ENCODE measurements at places on chromosomes 12 and 14.

DNA sequence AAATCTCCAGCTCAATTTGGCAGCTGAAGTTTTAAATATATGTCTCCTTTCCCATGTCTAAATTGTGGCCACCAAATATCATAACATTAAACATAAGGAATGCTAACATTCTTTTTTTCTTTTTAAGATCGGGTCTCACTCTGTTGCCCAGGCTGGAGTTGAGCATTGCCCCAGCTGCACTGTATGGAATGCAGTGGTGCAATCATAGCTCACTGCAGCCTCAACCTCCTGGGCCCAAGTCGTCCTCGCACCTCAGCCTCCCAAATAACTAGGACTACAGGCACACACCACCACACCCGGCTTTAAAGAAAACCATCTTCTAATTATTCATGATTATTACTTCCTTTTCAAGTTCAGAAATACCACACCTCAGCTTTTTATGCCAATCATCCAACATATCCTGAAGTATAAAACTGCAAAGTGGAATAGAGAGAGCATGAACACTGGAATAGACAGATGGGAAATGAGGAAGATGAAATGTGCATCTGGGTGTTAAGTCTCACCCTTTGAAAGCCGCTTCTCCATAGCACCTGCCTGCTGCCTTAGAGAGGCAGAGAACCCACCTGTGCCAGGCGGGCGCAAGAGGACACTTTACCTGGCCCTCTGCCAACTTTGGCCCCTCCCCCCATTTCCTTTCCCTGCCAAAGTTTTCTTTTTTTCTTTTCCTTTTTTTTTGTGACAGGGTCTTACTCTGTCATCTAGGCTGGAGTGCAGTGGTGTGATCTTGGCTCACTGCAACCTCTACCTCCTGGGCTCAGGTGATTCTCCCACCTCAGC lies 2.8 kb upstream of the EML1 start:
- ATAC-seq = no peak

GRCh38 chr12:114431902-114432301 lies 26.0 kb upstream of the TBX5 start:
- no peak for ATAC-seq

- ATAC-seq = no peak
These were observed 397.6 kb downstream of the BCAT1 start for GRCh38 chr12:24551163-24551786.

DNA sequence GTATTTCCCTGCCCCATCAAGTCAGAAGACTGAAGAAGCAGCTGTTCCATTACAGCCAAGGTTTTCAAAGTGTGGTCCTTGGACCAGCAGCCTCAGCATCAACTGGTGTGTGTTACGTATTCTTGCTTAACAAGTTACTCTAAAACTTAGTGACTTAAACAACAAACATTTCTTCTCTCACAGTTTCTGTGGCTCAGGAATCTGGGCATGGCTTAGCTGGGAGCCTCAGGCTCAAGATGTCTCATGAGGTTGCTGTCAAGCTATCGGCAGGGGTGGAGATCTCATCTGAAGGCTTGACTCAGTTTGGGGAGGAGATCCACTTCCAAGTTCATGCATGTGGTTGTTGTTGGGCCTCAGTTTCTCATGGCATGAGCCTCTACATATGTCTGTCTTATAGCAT lies 174.5 kb downstream of the KTN1 start:
- ATAC-seq = no peak

DNA sequence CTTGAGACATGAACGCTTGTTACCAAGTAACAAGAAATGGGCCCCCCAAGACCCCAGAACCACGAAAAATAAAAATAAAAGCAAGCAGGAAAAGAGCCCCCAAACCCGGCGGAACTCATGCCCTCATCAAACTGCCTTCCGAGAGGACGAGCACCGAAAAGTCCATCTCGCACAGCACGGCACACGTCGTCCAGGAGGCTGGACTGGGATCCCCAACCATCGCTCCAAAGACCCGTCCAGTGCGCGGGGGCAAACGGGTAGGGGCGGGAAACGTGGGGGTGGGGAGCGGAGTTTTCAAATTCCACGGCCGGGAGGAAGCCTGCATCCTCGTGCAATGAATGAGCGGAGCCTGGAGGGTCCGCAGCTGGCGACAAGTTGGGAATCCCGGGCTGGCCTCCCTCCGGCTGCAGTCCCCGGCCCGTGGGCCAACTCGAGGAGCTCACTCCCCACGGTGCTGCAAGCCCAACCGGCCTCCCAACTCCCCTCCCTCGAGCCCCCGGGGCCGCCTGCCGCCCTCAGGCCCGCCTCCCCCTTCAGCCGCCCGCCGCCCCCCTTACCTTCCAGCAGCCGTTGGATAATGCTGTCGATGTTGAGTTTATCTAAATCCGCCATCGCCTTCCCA lies 484 bp downstream of the PPP1CC start:
- no peak for ATAC-seq

DNA sequence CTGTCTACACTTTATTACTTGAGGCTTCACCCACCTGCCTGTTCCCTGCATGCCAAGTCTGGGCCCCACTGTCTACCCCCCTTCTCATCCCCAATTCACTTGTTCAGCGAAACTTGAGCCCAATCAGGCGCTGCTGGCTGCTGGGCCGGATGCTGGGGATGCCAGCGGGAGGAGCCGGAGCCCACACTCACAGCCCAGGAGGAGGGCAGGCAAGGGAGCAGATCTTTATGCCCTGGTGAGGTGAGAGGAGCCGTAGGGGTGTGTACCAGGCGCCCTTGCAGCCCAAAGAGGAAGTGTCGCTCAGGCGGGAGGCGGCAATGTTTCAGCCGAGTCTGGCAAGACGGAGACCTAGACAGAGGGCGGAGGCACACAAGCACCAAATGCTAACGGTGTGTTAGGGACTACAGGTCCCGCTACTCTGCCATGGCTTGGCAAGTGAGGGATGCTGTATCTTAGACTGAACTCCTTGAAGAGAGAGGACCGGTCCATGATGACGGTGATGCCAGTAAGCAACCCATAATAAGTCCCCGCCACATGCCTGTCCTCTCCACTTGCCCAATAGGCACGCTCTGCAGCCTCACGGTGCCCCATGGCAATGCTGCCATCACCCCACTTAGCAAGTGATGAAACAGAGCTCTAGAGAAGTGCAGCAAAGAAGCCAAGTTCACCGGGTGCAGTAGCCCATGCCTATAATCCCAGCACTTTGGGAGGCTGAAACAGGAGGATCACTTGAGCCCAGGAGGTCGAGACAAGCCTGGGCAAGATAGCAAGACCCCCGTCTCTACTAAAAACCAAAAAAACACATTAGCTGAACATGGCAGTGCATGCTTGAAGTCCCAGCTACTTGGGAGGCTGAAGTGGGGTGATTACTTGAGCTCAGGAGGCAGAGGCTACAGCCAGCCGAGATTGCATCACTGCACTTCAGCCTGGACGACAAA lies 41.6 kb downstream of the LRRC74A start:
- peak; percentile 59 for ATAC-seq

- ATAC-seq = peak; percentile 48
These were observed 663 bp downstream of the PTGER2 start for GRCh38 chr14:52314595-52315354.

GRCh38 chr12:108109504-108109903 lies 19.6 kb upstream of the WSCD2 start:
- no peak for ATAC-seq

GRCh38 chr12:53082637-53083175 lies 3.5 kb upstream of the SPRYD3 start:
- ATAC-seq = peak; percentile 3

DNA sequence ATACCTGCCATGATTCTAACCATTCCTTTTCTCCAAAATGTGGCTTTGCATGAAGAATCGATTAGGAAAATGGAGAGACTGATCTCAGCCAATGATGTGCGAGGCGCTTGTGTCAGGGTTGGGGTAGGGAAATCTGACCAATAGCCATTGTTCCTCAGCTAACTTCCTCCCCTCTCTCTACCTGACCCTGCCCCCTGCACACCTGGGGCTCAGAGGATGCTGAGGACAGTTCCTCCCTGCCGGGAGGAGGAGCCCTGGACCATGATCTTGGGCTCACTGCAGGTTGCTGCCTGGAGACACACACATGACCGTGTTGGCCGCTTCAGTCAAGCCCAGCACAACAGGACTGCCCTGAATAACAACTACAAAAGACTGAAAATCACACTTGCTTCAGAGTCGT lies 119.8 kb upstream of the SFSWAP start:
- ATAC-seq = no peak

DNA sequence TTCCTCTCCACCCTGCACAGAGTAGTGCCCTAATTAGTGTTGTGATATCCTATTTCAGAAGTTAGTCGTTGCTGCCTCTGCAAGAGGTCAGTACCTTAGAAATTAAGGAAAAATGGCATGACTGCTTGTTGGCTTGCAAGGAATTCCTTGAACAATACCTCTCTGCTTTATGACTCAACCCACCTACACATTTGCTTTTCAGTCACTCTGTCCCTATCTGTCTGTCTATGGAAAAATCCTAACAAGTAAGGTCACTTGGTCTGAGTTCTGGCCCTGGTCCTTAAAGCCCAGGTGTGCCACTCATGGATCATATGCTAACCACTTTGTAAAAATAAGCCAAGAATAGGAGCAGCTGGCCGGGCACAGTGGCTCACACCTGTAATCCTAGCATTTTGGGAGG lies 116.4 kb upstream of the ATF1 start:
- ATAC-seq = no peak

DNA sequence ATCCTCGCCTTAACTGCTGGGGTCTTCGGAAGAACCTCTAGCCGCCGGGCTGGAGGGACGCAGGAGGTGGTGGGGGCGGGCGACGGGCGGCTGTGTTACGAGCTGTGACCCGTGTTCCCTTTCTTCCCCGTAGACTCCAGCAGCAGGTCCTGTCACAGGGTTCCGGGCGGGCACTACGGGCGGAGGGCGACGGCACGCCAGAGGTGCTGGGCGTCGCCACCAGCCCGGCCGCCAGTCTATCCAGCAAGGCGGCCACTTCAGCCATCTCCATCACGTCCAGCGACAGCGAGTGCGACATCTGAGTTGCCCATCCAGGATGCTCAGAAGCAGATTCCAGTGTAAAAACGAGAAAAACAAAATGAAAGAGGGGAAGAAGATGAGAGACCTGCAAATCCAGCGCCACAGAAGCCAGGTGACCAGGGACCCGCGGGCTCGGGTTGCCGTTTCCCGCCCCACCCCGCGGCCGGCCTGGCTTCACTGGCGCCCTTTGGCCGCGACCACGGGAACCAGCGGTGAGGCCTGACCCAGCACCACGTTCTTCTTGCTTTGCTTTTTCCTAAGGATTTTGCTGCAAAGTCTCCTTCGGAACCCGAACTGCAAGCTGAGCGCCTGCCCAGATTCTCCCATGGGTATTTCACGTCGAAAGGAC lies 2.1 kb downstream of the SIX6 start:
- no peak for ATAC-seq

DNA sequence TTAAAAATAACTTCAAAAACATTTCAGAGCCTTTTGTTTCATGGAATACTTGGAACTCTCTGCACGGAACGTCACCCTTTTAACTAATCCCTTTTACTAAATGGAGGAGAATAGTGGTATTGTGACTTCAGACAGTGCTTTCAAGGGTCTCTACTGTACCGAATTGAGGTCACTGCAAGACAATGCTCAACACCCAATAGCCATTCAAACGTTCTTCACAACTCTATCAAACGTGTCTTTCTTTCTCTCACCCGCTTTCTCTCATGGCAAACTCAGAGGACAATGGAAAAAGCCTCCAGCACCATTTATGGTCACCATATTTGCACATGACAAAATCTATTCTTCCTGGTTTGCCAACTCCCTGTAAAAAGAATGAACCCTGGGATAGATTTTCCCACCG lies 132.1 kb upstream of the SOX5 start:
- no peak for ATAC-seq

GRCh38 chr12:68139001-68139400 lies 20.5 kb downstream of the IFNG start:
- no peak for ATAC-seq

DNA sequence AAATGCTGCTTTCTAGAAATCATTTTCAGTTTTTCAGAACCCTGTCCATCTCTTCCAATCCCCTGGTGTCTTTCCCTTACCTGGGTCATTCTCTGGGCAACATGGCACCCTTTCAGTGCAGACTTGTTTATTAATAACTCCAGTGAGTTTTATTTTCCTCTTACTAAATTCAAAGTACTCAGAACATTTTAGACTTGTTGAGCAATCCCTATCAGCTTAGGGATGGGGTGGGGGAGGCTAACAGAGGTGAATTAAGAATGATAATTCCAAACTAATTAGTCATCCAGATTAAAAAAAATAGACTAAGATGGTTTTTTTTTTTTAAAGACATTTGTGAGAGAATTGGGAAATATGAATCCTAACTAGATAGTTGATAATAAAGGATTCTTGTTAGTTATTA lies 10.7 kb downstream of the GPRC5A start:
- no peak for ATAC-seq

- ATAC-seq = no peak
These were observed 226.7 kb downstream of the NPAS3 start for GRCh38 chr14:33165144-33165925.

GRCh38 chr12:46390881-46391280 lies 18.3 kb upstream of the SLC38A2 start:
- ATAC-seq = peak; percentile 59

GRCh38 chr12:19740472-19741131 lies 301.3 kb downstream of the AEBP2 start:
- ATAC-seq = no peak

DNA sequence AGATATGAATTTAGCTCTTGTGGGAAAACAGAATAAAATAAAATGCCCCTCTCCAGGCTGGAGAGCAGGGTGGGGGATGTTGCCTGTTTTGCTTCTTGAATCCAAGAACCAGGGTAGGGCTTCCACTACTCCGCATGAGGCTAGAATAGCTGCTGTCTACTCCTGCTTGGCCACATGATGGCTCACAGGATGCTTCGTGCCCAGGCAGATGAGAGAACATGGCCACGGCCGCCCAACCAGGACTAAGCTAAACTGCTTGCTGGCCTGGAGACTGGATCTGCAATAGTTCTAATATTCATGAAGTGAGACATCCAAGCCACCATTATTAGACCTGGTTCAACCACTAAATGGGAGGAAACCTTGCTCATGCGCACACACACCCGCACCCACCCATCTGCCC lies 122.2 kb upstream of the METAP2 start:
- no peak for ATAC-seq

- ATAC-seq = peak; percentile 68
These were observed 33.8 kb downstream of the CREBL2 start for GRCh38 chr12:12645485-12645884.

DNA sequence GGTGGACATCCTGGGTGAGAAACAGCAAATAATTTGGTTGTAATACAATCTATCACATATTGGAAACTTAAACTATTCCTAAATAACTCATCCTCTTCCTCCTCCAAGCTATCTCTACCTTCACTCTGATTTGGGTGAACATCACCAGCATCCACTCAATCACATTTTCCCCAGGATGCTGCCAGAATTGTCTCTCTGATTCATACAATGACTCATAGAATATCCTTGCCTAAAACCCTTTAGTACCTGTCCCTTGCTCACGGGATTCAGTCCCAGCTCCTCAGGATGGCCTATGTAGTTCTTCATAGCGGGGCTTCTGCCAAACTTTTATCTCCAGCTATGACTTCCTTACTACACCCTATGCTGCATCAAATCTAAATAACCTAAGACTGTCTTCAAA lies 146.8 kb downstream of the EMP1 start:
- peak; percentile 9 for ATAC-seq

DNA sequence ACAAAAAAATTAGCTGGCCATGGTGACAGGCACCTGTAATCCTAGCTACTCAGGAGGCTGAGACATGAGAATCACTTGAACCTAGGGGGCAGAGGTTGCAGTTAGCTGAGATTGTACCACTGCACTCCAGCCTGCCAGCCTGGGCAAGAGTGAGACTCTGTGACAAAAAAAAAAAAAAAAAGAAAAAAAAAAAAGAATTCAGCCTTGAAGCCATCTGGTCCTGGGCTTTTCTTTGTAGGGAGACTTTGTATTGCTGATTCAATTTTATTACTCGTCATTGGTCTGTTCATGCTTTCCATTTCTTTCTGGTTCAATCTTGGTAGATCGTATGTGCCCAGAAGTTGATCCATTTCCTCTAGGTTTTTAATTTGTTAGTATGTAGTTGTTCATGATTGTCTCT lies 243.1 kb downstream of the RAD51B start:
- no peak for ATAC-seq

All from activated T-helper 17 cell treated with anti-CD3 and anti-CD28 coated beads, Interleukin-2, amount 50 U/mL, for 72 hours (primary cell).